ENCODE measurements at places on chromosomes 1 and 21.

GRCh38 chr1:17277511-17278159 is 28.7 kb downstream of the PADI3 start:
- no peak for DNase-seq
- H3K36me3 ChIP-seq = no peaks in the 10 kb centered on the region
- no peaks in the 10 kb centered on the region for H3K4me1 ChIP-seq
- no peak overlapping the region for H3K27ac ChIP-seq
- no peaks in the 10 kb centered on the region for H3K27me3 ChIP-seq

GRCh38 chr1:64569411-64569810 is 99.5 kb downstream of the CACHD1 start:
- peaks cover 32% of the 10 kb centered on the region for H3K4me1 ChIP-seq
- DNase-seq = no peak
- H3K4me3 ChIP-seq = no peak overlapping the region
- H3K27me3 ChIP-seq = no peaks in the 10 kb centered on the region
- H3K36me3 ChIP-seq = no peaks in the 10 kb centered on the region

GRCh38 chr1:9846611-9847171 is 22.9 kb upstream of the CLSTN1 start:
- H3K27me3 ChIP-seq = no peaks in the 10 kb centered on the region
- DNase-seq = no peak

DNA sequence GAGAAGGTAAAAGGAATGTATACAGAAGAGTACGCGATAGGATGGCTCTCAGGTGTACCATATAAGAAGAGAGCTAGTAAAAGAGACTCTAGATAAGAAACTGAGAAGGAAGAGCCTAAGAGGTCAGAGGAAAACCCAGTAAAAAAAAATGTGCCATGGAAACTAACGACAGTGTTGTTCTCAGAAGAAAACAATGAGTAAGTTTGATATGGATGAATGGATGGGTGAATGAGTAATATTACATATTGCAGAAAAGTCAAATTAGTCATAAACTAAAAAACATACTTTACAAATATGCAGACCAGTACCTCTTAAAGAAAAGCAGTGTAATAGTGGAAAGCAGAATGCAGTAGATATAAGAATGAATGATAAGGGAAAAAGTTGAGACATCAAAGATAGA is 316.2 kb downstream of the HMCN1 start:
- no peaks in the 10 kb centered on the region for H3K36me3 ChIP-seq
- DNase-seq = no peak
- H3K27ac ChIP-seq = no peak overlapping the region
- no peaks in the 10 kb centered on the region for H3K4me1 ChIP-seq
- H3K27me3 ChIP-seq = no peaks in the 10 kb centered on the region

- no peaks in the 10 kb centered on the region for H3K4me1 ChIP-seq
- no peaks in the 10 kb centered on the region for H3K36me3 ChIP-seq
- DNase-seq = no peak
- H3K4me3 ChIP-seq = no peak overlapping the region
These were observed 50.4 kb downstream of the ATP5PO start for GRCh38 chr21:33865176-33865575.

DNA sequence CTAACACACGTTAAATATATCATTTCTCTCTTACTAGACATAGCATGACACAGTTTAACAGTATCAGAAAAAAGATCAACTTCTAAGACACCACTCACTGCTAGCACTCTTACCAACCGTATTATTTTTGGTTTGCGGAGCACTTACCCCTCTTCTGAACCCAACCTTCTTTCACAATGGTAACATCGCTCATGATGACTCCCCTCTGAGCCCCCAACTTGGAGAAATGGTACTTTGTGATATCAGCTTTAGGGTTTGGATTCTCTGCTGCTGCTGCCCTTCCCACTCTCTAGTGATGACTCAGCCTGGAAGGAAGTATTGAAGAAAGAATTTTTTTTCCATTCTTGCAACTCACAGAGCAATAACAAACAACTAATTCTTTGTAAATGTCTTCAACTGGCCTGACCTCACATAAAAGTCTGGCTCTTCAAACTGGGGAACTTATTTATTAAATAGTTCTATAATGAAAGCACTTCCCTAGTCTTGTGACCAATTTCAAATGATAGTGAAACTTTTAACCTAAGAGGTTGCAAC is 7.0 kb downstream of the AKT3 start:
- H3K27me3 ChIP-seq = peaks cover 13% of the 10 kb centered on the region
- no peak overlapping the region for H3K4me3 ChIP-seq
- no peaks in the 10 kb centered on the region for H3K4me1 ChIP-seq
- no peaks in the 10 kb centered on the region for H3K36me3 ChIP-seq

DNA sequence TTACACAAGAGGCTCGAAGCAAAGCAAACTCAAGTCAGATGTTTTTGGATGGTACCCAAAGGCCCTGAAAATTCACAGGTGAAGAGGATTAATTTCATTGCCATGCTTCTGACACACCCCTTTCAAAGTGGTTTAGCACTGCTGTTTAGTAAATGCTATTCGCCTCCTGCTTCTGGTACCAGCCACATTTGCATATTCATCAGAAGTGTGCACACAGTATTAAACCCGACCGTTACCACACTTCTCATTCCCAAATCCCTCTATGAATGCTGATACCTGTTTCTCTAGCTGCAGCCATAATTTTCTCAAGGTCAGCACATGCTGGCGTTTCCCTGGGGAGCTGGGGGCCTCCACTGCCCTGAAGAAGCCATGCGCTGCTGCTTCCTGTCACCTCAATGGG is 179.8 kb upstream of the DAB1 start:
- H3K27me3 ChIP-seq = no peaks in the 10 kb centered on the region
- no peak for DNase-seq
- no peaks in the 10 kb centered on the region for H3K36me3 ChIP-seq
- H3K4me1 ChIP-seq = no peaks in the 10 kb centered on the region

- no peaks in the 10 kb centered on the region for H3K36me3 ChIP-seq
- H3K4me1 ChIP-seq = no peaks in the 10 kb centered on the region
- no peak overlapping the region for H3K4me3 ChIP-seq
- no peak overlapping the region for H3K27ac ChIP-seq
- no peak for DNase-seq
- no peaks in the 10 kb centered on the region for H3K27me3 ChIP-seq
These were observed 34.1 kb upstream of the CNIH3 start for GRCh38 chr1:224582041-224582440.
